KG1 (cell line): ENCODE measurements at places on chromosomes 1 and 21.

- no peak for DNase-seq
These were observed 20.4 kb upstream of the RGS16 start for GRCh38 chr1:182624577-182624976.

DNA sequence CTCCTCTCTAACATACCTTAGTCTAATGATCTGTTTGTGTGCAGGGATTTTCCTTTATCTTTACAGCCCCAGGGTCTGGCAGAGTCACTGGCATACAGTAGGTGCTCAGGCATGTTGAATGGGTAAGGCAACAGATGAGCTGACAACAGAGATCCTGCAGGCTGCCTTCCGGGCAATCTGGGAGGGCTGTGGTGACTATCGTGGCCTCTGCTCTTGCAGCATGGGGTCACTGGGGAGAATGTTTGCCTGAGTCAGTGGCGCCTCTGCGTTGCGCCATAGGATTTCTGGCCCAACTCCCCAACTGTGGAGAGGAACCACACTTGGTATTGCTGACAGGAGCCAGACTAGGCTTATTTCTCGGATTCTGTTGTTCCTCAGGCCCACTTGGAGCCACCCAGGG, 93.8 kb downstream of the LAMC2 start:
- DNase-seq: no peak

GRCh38 chr1:46474570-46474969, 15.1 kb upstream of the DMBX1 start:
- no peak for DNase-seq

GRCh38 chr1:54105736-54106269, 47.0 kb downstream of the CDCP2 start:
- DNase-seq: no peak

- DNase-seq: no peak
These were observed 404 bp upstream of the CPLANE2 start for GRCh38 chr1:16237343-16237830.

- DNase-seq: no peak
These were observed 49.9 kb upstream of the GUCA2A start for GRCh38 chr1:42214447-42214871.

- no peak for DNase-seq
These were observed 18.8 kb downstream of the TMPRSS15 start for GRCh38 chr21:18384771-18385170.

GRCh38 chr1:16050328-16050727, 6.7 kb downstream of the CLCNKB start:
- DNase-seq: no peak

DNA sequence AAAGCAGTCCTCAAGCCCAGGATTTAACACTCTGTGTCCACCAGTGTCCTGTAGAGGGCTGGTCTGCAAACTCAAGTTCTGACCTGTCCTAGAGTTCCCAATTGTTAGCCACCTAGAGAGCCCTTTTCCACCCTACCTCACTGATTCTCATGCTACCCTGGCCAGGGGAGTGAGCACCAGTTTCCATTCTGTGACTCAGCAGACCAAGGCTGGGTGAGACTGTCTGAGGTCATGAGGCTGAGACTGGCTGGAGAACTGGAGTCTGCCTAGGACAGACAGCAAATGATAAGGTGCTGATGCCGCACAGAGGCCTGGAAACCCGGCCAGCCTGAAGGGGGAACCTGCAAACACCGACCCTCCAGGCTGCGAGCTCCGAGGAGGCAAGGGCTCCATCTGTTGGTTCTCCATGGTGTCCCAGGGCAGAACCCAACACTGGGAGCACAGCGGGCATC, 13.7 kb downstream of the GLIS1 start:
- DNase-seq: no peak

GRCh38 chr1:178818416-178818815, 52.5 kb downstream of the ANGPTL1 start:
- no peak for DNase-seq
